Trophoblast cell (in vitro differentiated cells and primary cell): ENCODE measurements at places on chromosomes 16 and 17.
A peak's percentile ranks its signal among the peaks of the same experiment; 100 is the strongest.

- no peaks in the 10 kb centered on the region for H3K36me3 ChIP-seq
- no peak overlapping the region for H3K4me3 ChIP-seq
- H3K27ac ChIP-seq: no peak overlapping the region
- DNase-seq: peak; percentile 17
- H3K4me1 ChIP-seq: peaks cover 21% of the 10 kb centered on the region
- H3K27me3 ChIP-seq: no peaks in the 10 kb centered on the region
These were observed 71.6 kb downstream of the WIPI1 start for GRCh38 chr17:68385490-68386215.

DNA sequence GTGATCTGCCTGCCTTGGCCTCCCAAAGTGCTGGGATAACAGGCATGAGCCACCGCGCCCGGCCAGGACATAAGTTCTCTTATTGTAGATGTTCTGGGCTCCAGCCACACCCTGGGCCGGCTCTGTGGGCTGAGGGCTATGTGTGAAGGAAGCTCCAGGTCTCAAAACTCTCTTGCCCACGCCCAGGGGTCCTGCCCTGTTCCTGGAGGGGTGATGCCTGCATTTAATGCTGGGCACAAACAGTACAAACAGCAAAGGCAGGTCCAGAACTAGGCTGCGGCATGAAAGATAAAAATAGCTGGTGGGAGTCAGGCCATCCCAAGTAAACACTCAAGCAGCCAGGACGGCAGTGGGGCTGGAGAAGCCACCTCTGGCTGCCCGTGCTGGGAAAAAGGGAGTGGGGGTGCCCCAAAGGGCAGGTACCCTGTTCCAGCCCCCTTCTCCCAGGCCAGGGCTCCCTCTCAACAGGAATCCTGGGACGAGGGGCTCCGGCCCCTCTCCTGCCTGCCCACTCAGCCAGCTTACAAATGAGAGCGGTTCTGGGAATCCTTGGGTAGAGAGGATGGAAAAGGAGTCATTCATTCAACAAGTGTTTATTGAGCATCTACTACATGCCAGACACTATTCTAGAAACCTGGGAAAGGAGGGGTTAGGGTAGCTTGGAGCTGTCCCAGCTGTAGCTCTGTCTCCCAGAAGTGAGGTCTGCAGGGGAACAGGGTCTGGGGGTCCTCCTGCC is 4.6 kb downstream of the TRIM47 start:
- DNase-seq: no peak
- H3K27ac ChIP-seq: no peak overlapping the region
- H3K4me3 ChIP-seq: no peak overlapping the region
- peaks cover 28% of the 10 kb centered on the region for H3K4me1 ChIP-seq
- H3K27me3 ChIP-seq: peaks cover 19% of the 10 kb centered on the region
- no peaks in the 10 kb centered on the region for H3K36me3 ChIP-seq

DNA sequence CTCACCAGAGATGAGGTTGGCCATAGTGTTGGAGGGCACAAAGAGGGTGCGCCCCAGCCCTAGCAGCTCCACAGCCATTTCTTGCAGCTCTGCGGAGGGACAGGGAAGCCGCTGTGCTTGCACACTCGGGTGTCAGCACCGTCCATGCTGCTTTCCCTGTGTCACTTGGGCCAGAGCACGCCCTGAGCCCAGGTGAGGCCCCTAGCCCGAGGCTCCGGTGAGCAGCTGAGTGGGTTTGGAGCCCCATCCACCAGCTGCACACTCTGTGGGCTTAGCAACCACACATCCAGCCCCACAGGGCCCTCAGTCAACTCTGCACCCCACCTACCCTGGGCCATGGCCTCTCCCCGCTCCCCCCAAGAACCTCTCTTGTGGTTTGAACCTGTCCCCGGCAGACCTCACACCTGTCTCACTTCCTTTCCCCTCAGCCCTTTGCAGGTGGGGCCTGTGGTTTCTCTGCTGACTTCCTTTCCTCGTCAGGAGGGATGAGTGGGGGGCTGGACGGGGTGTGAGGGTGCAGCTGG is 20.7 kb downstream of the TMEM235 start:
- H3K4me3 ChIP-seq: no peak overlapping the region
- no peaks in the 10 kb centered on the region for H3K27me3 ChIP-seq
- peaks cover 21% of the 10 kb centered on the region for H3K4me1 ChIP-seq
- no peak overlapping the region for H3K27ac ChIP-seq
- H3K36me3 ChIP-seq: no peaks in the 10 kb centered on the region
- DNase-seq: no peak

DNA sequence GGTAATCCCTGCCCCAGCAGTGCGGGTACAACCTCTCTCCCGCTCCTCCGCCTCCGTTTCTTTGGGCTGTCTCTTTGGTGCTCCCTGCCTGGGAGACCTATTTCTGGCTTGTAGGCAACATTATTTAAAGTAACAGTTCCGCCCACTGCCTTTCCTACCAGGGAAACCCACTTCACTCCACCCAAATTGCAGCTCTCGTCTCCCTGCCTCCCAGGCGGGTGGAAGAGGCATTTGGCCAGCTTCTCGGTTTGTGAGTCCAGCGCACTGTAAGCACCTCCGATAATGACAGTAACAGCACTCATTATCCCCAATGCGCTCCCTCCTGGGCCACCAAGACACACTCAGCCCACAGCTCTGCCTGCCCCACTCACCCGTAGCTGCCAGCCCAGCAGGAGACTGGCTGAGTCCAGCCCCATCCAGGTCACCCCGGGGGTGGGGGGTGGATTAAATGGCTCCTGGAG is 165.1 kb upstream of the CDC42EP4 start:
- DNase-seq: no peak
- no peak overlapping the region for H3K4me3 ChIP-seq
- H3K27me3 ChIP-seq: no peaks in the 10 kb centered on the region
- H3K4me1 ChIP-seq: no peaks in the 10 kb centered on the region

GRCh38 chr16:81900014-81900413 is 111.3 kb downstream of the SDR42E1 start:
- no peaks in the 10 kb centered on the region for H3K27me3 ChIP-seq
- no peak overlapping the region for H3K27ac ChIP-seq
- no peak overlapping the region for H3K4me3 ChIP-seq
